Activated CD4-positive, CD25-positive, alpha-beta regulatory T cell treated with anti-CD3 and anti-CD28 coated beads, Interleukin-2, amount 50 U/mL, for 16 hours (primary cell): ENCODE measurements at places on chromosomes 6 and 20.

- DNase-seq = peak; percentile 38
Observed at GRCh38 chr20:46307139-46307998, 929 bp downstream of the CDH22 start.

DNA sequence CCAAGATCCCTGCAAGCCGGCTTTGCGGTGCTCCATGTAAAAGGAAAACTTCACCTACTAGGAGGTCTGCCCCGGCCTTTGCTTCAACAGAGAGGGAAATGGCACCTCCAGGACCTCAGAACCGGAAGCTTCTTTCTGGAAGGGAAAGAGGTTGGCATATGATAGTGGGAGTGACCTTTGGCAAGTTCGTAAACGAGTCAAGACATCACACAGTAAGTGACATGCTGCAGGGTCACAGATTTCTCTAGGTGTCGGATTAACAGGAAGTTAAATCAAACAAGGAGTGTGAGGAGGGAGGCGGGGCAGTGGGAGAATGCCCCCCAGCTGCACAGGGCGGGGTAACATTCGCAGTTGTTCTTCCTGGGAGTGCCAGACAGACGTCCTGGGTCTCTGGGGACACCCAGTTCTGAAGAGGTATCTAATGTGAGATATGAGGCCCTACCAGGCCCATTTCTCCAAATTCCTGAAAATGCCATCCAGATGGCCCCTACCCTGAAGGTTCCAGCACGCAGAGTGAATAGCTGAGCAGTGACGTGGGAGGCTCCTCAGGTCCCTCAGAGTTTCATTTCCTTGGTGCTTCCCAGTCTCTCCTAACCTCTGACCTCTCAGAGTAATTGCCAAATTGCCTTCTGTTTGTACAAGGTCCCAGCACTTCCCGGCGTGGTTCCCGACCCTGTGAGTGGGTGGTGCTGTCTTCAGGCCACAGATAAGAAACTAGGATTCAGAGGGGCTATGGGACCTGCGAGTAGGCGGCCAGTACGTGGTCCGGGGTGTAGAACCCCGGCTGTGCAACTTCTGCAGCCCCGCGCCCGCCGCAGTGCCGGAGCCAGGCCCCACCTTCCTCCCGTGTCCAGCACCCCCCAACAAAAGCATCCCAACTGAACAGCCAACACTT, 1.9 kb downstream of the RRBP1 start:
- DNase-seq = no peak

DNA sequence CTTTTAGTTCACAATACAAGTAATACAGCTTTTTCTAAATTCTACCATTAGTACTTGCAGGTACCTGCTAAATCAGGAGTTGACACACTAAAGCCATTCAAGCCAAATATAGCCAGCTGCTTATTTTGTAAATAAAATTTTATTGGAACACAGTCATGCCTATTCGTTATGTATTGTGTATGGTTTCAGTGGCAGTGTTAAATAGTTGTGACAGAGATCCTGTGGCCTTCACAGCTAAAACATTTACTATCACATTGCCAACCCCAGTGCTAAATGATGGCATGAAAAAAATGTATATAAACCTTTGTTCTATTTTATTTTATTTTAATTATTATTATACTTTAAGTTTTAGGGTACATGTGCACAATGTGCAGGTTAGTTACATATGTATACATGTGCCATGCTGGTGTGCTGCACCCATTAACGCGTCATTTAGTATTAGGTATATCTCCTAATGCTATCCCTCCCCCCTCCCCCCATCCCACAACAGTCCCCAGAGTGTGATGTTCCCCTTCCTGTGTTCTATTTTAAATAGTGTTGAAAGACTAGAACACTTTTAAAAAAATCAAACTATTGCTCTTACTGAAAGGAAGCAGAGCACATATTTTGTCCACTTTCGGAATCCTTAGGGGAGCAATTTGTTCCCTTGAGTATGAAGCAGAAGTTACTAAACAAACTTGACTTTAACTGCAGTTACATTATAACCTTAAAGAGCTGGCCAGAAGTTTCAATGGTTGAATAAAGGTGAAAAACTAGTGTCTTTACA, 115.7 kb downstream of the PRIM2 start:
- no peak for DNase-seq

- no peak for DNase-seq
Observed at GRCh38 chr6:3138341-3138740, 19.0 kb downstream of the TUBB2A start.

- DNase-seq = no peak
Observed at GRCh38 chr6:147126618-147127022, 77.6 kb upstream of the STXBP5 start.

DNA sequence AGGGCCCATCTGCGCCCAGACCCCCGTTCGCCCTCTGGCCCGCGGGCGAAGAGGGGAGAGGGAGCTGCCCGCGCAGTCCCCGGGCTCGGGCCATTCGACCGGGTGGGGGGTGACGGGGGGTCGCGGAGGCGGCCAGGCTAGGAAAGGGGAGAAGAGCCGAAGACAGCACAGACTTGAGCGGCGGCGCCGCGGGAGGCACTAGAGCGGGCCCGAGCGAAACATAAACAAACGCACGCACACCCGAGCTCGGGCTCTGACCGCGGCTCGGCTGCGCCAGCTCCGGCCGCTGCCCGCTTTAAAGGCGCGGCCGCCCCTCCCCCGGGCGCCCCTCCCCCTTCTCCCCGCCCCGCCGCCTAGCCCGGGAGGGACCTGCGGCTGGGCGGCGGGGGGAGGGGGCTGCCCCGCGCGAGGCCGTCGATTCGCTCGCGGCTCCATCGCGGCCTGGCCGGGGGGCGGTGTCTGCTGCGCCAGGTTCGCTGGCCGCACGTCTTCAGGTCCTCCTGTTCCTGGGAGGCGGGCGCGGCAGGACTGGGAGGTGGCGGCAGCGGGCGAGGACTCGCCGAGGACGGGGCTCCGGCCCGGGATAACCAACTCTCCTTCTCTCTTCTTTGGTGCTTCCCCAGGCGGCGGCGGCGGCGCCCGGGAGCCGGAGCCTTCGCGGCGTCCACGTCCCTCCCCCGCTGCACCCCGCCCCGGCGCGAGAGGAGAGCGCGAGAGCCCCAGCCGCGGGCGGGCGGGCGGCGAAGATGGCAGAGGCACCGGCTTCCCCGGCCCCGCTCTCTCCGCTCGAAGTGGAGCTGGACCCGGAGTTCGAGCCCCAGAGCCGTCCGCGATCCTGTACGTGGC, at the start of gene FOXO3:
TSS of gene FOXO3 (plus strand) at position 455 of the 846 bp plus-strand sequence. CDS start at position 747, 292 bp downstream.
- peak; percentile 21 for DNase-seq

GRCh38 chr20:33299111-33299603, 16.1 kb downstream of the BPIFB1 start:
- peak; percentile 51 for DNase-seq
